Renal cortex interstitium (tissue), 15 donors: ENCODE measurements at places on chromosomes 6 and 20. TPM values are rescaled to one million over a fixed set of nuclear protein-coding genes. Genes with fewer than 3 reads are reported as not detected.

TRAPPC3L gene
- polyA plus RNA-seq: 0.50 TPM

DNA sequence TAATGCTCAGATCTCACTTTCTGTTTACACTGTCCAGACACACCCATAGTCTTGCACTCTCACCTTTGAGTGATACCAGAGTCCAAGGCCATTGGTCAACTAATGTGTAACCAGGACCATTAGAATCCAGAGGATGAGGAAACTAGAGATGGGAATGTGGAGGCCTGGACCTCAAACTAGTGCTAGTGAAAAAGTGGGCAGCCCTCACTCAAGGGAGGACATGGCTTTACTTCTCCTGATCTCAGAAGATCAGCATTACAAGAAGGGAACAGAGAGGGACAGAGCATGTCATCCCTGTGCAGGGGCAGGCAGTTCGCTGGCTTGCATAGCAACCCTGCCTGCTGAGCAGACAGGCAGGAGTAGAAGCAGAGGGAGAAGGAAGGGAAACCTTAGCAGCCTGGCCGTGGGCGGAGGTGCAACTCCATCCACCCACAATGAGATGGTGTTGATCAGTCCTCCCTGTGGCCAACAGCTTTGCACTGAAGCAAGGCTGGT lies 22.6 kb upstream of the XRN2 start:
- DNase-seq: no peak

DNA sequence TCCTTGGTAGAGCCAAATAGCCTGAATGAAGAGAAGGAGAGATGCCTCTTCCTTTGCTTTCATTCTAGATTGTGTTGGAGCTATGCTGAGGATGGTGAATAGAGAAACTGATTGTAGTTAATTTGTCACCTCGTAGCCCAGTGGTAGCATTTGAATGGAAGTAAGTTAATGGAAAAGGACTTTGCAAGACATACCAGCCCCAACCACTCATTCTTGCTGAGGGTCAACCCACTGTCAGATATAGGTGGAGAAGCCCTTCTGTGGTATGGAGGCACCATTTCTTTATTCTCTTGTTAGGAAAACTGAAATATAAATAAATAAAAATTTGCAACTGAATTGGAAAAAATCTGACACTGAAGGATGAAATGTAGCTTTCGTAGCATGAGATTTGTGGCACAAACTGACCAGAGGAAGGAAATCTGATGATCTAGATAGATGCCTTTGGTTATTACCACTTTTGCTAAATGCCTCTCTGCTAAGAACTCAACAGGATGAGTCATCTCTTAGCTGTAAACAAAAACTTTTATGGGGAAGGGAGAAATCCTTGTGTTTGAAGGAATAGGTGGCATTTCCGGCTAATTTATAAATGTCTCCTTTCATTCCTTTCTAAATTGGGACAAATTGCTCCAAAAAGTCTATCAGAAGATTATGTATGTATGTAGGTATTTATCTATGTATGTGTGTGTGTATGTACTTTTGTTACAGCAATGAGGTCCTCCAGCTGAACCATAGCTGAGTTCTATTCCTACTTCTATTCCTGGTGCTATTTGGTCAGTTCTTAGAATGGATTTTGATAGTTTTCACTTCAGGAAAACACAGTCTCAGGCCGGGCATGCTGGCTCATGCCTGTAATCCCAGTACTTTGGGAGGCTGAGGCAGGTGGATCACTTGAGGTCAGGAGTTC lies 76.5 kb upstream of the SUPT3H start:
- no peak for DNase-seq

ENPP4 gene
- 16.5 TPM for polyA plus RNA-seq

TCFL5 gene
- 15.6 TPM for polyA plus RNA-seq

- no peak for DNase-seq
Observed at GRCh38 chr6:9346923-9347322, 911.6 kb upstream of the SLC35B3 start.

SGK2 gene
- polyA plus RNA-seq: 36.3 TPM

GRCh38 chr6:41200296-41200900 lies 551 bp downstream of the TREML2 start:
- no peak for DNase-seq

MOG gene
- polyA plus RNA-seq: not detected

DST gene
- polyA plus RNA-seq: 206 TPM

C6orf132 gene
- polyA plus RNA-seq: 5.2 TPM

DNA sequence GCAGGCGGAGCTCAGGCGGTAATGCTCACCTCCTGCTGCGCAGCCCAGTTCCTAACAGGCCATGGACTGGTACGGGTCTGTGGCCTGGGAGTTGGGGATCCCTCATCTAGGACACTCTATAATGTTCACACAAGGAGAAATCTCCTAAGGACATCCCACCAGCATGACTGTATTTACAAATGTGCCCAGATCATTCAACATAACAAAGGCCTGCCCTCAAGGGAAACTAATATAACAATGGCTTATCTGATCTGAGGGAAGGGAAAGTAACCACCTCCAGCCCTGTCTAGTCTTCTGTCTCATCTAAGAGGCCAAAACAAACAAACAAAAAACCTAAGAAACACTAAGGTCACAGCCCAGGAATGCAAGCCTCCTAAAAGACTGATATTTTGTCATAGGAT lies 232.8 kb downstream of the RNGTT start:
- no peak for DNase-seq
